ENCODE measurements at places on chromosomes 2 and 18.

DNA sequence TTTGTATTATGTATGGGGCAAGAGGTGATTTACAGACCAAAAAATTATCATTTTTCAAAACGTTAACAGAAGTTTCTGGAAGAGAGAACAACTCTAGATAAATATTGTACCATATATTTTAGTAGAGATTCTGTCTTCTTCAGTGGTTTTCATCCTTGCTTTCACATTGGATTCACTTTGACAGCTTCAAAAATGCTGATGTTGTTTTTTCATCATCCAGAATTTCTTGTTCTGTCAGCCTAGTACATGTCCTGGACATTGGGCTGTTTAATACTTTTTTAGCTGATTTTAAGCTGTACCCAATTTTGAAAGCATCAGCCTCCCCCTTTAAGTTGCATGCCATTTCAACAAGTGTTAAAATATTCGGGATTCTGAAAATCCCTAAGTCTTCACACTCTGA, 711.3 kb upstream of the LRATD1 start:
- DNase-seq = no peak

DNA sequence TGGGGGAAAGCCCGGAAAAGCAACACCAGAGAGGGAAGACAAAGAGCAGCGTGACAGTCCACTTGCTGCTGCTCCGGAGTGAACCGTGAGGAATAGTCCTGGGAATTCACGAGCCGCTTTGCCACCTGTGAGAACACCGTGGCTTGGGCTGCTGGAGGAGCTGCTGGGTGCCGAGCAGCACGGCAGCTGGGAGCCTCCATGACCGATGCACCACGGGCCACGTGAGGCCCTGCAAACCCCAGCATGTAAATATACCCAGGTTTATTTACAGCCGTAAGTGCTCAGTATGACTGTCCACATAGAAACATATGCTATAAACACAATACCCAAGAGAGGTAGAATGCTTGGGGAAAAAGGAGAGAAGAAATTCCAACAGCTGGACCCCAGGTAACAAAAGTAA, 65.1 kb downstream of the SMIM21 start:
- no peak for DNase-seq

GRCh38 chr18:23526501-23527063, 23.3 kb downstream of the RMC1 start:
- DNase-seq = no peak

GRCh38 chr18:24136967-24137373, 1.9 kb upstream of the CABYR start:
- no peak for DNase-seq

- DNase-seq = no peak
Measured at GRCh38 chr2:173948198-173948597, 17.0 kb downstream of the SP3 start.

DNA sequence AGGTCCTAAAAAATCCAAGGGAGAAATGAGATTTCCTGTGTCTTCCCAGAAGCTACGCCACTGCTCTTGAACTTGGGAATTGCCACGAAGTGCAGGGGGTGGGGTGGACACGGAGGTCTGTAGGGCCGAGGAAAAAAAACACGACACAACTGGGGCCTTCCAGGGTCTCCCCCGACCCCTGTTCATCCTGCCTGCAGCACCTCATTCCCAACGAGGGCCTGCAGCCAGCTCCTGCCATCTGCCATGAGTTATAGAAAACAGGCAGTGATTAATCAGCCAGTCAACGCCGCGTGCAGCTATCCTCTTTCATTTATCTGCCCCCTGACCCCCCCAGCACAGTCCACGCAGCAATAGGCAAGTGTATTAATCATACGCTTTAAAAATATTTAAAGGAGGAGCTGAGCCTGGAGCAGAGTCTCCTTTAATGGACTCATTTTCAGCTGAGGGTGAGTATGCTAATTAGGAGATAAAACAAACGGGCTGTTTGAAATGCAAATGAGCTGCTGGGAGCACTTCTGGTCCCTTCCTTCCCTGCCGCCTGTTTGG, 209.9 kb downstream of the TFCP2L1 start:
- DNase-seq = peak; percentile 54

DNA sequence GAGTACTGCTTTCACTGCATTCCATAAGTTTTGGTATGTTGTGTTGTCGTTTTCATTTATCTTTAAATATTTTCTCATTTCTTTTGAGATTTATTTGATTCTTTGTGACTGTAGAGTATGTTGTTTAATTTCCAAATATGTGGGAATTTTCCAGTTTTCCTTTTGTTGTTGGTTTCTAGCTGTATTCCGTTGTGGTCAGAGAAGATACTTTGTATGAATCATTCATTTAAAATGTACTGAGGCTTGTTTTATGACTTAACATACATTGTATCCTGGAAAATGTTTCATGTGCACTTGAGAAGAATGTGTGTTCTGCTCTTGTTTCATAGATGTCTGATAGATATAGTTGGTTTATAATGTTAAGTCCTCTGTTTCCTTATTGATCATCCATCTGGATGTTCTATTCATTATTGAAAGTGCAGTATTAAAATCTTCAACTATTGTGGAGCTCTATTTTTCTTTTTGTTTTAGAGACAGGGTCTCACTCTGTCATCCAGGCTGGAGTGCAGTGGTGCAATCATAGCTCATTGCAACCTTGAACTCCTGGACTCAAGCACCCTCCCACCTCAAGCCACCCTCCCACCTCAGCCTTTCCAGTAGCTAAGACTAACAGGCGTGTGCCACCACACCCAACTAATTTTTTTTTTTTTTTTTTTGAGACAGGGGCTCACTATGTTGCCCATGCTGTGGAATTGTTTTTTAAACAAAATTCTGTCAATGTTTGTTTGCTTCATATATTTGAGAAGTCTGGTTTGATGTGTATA, 96.8 kb downstream of the TAF4B start:
- DNase-seq = no peak

DNA sequence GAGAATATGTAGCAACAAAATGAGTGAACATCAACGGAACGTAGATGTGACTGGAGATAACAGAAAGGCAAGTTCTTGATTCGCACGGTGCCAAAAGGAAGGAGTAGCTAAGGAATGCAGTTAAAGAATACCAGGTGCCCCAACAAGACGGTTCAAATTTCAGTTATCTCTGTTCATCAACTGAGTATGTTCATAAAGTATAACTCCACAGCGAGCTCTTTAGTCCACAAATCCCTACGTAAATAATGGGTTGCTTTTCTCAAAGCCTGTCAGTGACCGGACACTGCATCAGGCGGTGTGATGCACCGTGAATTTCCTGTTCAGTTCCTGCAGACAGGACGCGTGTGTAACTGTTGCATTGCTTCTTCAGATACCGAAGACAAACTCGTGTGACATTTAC, 91.8 kb downstream of the NOL10 start:
- DNase-seq = no peak

GRCh38 chr2:190446193-190446592, 38.0 kb downstream of the MFSD6 start:
- DNase-seq = no peak

- DNase-seq = no peak
Measured at GRCh38 chr2:125004106-125004800, 979.2 kb downstream of the CNTNAP5 start.

DNA sequence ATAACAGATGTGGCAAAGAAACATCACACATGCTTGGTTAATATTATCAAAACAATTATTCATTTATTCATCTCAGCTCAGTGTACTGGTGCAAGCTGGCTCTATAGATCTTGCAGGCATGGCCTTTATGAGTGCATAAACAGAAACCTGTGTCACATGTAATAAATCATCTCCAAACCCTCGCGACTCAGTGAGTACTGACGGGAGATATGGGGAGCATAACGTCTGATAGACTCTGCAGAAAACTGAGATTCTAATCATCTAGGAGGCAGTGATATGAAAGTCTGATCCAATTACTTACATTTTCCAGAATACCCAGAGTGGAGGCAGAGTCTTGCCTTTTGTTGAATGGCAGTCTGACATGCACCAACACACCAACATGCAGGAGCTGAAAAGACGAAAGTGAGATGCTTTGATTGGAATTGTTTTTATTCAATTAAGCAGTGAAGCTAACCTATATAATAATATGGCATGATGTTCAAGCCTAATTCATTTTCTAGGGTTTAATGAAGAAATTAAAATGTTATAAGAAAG, 416.8 kb downstream of the RNF144A start:
- DNase-seq = no peak

DNA sequence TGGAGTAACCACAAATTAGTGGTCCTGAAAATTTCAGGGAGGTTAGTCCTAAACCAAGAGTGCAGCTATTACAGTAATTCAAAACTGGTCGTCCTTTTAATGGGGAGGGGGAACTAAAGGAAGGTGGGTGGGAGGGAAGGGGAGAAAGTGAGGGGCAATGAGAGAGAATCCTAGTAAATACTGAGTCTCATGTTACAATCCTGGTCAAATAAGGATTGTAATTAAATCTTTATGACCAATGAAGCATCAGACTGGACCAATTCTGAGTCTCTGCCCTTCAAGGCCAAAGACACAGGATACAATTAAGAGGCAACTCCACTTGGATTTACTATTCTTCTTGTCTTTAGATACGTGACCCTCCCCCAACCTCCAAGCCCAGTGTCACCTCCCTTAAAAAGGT, 262.9 kb downstream of the BCL11A start:
- DNase-seq = no peak

DNA sequence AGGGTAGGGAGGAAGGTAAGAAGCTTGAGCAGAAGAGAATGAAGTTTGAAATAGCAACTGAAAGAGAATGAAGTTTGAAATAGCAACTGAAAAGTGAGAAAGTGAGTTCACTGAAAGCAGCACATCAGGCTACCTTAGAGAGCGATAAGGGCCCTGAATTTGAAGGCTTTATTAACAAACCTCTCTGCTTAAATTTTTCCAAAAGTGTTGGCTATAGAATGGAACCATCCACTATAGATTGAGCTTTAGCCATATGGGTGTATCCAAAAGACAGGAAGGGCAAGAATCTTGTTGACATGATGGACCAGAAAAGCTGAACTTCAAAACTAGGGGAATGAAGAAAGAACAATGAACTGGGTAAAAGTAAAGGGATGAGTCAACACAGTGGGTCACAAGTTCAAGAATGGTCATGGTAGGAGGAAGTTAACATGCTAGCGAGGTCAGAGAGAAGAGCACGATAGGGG, 122.5 kb downstream of the ASXL3 start:
- DNase-seq = no peak

GRCh38 chr2:24084386-24085199, at the start of gene TP53I3:
Gene TP53I3 (minus strand): TSS chr2:24084834. CDS start chr2:24084326, 508 bp downstream.
- peak; percentile 91 for DNase-seq

DNA sequence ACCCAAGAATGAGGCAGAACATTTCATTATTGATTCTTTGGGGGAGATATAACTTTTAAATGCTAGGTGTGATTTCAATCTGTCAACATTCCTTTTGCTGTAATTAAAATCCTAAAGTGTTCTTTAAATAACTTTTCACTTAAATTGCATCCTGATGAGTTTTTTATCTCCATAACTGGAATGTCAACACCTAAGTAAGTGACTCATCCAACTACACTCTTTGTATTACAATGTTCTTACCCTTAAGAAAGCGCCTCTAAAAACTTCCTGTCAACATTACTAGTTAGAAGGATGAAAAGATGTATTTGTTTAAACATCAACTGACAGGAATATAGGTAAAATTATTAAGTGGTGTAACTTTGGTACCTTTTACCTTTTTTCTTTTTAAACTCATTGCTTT, 1657.0 kb downstream of the LRP1B start:
- DNase-seq = no peak

DNA sequence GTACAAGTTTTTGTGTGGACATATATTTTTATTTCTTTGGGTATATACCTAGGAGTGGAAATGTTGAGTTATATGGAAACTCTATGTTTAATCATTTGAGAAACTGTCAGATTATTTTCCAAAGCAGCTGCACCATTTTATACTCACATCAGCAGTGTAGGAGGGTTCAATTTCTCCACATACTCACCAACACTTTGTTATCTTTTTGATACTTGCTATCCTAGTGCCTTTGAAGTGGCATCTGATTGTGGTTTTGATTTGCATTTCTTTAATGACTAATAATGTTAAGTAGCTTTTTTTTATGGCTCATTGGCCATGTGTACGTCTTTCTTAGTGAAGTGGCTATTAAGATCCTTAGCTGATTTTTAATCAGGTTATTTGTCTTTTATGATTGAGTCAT, 64.7 kb upstream of the SLC8A1 start:
- no peak for DNase-seq

GRCh38 chr2:54660752-54661151, 62.7 kb upstream of the EML6 start:
- no peak for DNase-seq

DNA sequence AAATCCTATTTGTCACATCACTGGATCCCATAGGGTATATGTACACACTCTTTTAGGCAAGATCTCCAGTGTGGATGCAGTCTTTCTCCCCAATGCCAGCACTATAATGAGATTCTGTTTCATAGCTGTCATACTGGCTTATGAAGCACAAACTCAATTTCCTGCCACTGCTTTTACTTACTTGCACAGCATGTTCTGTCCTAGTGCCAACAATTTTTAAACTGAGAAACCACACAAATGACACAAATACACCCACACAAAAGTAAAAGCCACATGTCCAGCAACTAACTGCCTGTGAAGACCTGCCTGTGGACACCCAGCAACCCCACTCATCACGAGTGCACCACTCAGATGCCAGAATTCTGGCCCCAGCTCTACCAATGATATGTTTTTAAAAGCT, 29.6 kb upstream of the RNU4ATAC start:
- DNase-seq = no peak

- DNase-seq = no peak
Measured at GRCh38 chr2:100803334-100803733, 16.6 kb upstream of the NPAS2 start.

DNA sequence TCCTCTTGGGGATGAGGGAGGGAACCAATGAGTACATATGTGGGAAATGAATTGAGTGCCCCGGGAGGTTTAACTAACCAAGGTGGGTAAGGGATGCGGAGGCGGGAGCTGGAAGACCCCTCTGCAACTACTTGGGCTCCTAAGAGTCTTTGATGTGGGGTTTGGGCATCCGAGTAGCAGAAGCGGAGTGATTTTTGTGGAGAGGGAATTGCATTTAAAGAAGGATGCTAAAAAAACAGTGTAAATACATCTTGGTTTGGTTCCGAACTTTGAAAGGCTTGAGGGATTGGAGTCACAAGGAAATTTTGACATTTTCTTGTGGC, 215.7 kb downstream of the MCFD2 start:
- no peak for DNase-seq

DNA sequence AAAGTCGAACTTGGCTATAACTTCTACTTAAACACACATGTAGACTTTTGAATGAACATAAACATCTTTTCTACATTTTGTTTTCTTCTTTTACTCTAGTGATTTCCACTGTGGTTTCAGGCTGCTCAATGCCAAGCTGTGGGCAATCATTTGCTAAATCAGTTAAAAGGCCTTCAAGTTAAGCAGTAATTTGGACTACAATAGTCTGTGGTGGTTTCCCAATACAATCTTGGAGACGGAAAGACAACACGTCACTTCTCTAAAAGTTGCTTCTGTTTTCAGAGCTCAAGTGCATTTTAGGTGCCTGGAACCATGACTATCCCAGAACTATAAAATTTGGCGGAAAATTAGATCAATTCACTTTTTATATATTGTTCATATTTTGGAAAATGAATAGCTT, 69.4 kb downstream of the TXNL1 start:
- no peak for DNase-seq

Data from GM12891 (cell line).